Coronary artery (tissue), 2 donors: ENCODE measurements at places on chromosomes 5 and 9.

DNA sequence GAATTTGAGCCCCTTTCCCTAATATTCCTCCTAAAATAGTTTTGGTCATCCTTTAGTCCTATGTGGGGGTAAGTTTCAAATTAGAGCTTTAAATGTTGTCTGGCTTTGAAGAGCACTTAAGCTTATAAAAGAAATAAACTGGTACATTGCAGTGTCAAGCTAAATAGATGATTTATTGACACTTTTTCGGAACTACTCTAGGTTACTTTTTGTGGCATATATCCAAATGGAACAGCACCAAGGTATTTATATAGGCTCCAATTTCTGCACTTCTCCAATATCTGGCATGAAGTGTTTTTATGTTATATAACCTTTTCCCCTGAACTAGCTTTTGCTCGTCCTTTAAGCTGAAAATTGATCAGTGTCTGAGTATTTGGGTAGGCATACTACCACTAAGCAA is 402.5 kb downstream of the NFIB start:
- no peak for DNase-seq

- DNase-seq = peak; percentile 56
These were observed 66.4 kb downstream of the IL31RA start for GRCh38 chr5:55917402-55918086.

DNA sequence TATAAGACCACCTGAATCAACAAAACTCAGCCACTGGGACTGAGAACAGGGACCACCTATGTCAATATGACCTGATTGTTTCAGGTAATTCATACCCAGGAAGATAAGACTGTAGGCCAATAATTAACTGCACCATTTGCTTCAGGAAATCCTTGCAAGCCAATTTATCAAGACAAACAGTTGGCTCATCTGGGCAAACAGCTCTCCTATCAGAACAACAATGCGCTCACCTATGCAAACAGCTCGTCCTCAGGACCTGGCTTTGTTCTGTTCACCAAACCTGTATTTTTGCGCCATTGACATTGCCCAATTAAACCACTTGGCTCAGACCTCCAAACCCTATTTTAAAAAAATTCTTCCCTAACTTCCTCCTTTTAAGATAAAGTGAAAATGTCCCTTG is 92.3 kb upstream of the MARCHF11 start:
- DNase-seq = no peak

DNA sequence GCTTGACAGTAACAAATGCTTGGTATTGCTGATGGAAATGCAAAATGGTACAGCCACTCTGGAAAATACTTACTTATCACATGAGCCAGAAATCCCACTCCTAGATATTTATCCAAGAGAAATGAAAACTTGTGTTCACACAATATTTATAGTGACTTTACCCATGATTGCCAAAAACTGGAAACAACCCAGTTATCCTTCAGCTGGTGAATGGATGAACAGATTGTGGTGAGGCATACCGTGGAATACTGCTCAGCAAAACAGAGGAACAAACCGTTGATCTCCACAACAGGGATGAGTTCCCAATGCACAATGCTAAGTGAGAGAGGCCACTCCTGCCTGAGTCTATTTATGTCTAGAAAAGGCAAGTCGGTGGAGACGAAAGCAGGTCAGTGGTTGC is 40.5 kb upstream of the LRRC14B start:
- DNase-seq = no peak

- no peak for DNase-seq
These were observed 12.2 kb upstream of the ALDH1B1 start for GRCh38 chr9:38380230-38380871.

GRCh38 chr5:40829748-40830533 is 5.1 kb downstream of the RPL37 start:
- no peak for DNase-seq

GRCh38 chr5:135423146-135423845 is 23.9 kb downstream of the DCANP1 start:
- DNase-seq = no peak

DNA sequence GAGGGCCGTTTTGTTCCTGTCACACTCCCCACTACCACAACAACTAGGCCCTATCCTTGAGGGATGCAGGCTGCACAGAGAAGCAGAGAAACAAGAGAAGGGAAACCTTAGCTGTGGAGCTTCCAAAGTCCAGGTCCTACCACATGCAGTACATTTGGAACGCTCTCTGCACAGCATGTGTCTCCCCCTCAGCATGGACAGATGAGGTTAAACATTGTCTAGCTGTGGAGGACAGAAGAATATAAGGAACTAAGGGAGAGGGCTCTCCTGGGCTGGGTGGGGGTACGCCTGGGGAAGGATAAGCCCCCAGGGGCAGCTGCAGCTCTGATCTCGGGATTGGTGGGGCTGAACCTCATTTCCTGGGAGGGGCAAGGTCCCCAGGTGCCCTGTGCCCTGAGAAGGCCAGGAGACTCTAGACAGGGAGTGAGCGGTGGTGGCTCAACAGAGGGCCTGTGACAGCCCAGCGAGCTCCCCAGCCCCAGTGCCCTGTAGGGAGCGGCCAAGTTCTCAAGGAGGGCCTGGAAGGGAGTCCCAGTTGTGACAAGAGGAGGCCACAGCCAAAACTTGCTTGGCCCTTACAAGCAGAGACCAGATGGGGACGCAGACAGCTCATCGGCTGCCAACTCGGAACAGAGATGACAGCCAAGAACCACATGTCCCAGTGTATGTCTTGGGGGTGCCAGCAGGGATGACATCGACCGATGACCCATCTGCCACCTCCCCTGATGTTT is 30.1 kb downstream of the TSPAN17 start:
- DNase-seq = no peak

DNA sequence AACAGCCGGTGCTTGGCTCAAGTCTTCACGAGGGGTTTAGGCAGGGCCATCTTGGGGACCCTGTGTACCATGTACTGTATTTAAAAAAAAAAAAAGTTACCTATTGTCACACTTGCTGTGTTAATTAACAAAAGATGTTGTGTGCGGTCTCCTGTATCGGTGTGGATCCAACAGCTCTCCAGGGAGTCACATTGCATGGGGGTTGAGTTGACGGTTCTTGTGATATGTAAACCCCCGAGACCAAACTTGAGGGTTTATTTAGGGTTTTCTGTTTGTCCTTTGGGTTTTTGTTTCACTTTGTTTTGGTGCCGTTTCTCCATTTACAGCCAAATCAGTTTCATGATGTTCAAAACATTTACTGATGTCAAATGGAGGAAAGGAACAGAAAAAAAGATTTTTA is 22.2 kb downstream of the AMBP start:
- no peak for DNase-seq

- no peak for DNase-seq
These were observed 72.1 kb upstream of the XPA start for GRCh38 chr9:97769208-97769607.

DNA sequence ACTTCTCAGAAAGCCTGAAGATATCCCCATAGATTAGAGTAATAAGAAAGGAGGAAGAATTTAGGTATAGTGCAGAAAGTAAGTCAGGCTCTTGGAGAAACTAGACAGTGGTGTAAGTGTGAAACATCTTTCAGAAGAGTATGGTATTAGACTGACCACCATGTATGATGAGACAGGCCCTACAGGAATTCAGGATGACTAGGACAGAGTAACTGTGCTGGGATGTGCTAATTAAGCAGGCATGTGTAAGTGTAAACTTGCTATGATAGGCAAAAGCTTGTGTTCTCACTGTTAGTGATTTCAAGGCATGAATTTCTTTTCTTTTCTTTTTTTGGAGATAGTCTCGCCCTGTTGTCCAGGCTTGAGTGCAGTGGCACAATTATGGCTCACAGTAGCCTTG is 70.8 kb downstream of the RAB24 start:
- no peak for DNase-seq

- DNase-seq = no peak
These were observed 131.3 kb upstream of the ABCA1 start for GRCh38 chr9:105059252-105059651.

DNA sequence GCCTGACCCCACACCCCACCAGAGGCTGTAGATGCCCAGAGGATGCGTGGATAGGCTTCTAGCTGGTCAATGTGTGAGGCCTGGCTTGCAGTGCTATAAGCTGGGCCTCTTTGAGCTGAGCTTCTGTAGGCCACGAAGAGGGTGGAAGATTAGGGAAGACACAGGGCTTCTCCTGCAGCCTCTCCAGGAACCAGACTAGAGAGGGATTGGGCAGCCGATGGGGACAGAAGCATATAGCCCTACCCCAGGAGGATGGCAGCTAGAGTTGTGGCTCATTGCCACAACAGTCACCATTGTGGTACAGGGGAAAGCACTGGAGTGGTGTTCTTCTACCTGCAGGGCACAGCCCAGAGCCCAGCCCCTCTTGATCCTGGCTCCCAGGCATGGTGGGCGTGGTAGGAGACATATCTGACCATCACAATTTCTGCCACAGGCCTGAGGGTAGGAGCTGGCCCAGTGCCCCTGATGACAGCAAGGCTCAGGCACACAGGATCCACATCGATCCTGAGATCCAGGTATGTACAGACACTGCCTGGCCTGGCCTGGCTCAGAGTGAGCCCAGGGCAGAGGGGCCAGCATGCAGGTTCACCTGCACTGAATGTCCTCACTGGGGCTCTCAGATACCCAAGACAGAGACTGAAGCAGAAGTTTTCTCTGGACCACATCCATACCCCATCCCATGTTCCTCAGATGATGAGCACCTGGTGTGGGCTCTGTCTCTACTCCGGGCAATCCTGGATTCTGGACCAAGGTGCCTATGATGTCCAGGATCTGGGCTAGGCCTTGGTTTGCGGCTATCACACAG is 8.7 kb downstream of the PDLIM4 start:
- DNase-seq = peak; percentile 75
